Fibroblast of mammary gland (primary cell): ENCODE measurements at places on chromosomes 12 and 14.

GRCh38 chr12:12654691-12655460 lies 41.1 kb downstream of the GPR19 start:
- DNase-seq, result no peak

DNA sequence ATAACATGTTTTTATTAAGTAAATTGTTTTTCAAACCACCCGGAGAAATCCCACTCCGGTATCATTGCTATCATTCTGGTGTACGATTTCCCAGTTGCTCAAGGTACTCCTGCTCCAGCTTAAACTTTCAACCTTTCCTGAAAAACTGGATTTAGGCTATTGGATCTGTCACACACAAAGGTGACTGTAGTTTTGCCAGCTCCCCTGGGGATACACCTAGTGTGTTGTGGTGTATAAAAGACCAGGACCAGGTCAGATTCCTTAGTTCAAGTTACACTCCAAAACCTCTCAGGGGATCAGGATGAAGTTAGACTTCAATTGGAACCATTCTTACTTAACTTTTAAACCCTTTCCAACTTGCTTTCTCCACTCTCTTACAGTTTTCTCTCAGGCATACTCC lies 303.9 kb downstream of the NOVA1 start:
- no peak for DNase-seq

DNA sequence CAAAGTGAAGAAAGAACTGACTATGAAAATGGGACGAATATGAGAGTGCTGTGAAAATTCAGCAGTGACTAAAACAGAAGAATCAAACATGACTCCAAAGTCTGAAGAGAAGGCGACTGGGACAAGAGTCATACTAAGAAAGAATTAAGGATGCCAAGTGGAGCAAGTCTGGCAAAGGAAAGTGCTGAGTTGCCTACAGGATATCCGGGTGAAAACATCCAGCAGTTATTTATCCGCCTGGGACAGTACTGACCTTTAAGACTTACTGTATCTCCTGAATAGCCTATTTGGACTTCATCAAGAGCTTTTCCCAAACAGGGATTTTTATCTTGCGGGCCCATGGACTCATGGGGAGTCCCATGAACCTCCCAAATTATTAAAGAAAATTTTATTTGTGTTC lies 41.1 kb downstream of the KICS2 start:
- DNase-seq, result peak; percentile 83

- DNase-seq, result no peak
Measured at GRCh38 chr14:61668282-61668681, 27.0 kb upstream of the HIF1A start.

- DNase-seq, result no peak
Measured at GRCh38 chr12:97754306-97754705, 291.7 kb downstream of the RMST start.

- DNase-seq, result peak; percentile 42
Measured at GRCh38 chr14:65425885-65426284, 13.4 kb downstream of the FUT8 start.

DNA sequence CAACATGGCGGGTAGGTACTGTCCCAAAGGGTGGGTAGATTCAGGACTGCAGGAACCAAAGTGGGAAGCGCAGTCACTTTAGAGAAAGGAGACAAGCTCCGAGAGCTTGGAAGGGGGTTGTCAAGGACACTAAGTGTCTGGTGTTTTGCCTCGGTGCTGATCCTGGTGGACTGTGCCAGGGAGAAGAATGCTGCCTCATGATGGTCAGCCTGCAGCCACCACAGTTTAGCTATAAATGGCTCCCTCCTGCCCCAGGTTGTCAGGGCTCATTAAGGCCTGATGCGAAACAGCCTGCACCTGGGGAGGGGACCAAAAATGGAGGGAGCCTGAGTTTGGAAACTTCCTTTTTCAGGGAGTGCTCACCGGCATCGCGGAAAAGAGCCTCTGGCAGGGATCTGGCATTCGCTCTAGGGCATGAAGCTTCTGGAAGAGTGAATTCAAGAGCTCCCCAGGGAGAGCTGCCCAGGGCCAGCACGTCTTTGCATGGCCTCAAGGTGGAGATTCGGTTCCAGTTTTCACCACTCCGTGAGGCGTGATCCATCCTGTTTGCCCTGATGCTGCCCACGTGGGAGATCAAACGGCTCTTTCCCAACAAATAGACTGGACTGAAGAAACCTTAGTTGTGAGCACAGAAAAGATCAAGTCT lies 164.0 kb downstream of the FOXN3 start:
- peak; percentile 24 for DNase-seq

DNA sequence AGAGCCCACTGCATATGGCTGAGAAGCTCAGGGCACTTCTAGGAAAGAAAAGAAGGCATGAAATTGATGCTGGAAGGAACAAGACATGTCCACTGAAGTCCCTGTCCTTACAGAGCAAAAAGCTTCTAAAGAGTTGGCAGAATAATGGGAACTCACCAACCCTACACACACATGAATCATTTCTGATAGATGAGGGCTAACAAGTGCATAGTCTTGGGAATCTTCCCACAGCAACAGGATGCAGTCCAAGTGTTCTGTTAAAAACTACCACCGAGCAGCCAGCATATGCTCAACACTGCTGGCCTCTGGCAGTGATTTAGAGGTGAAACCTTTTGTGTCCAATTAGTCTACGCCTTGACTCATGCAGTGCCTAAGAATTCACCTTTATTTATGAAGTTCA lies 44.8 kb downstream of the RHOJ start:
- peak; percentile 6 for DNase-seq

- peak; percentile 15 for DNase-seq
Measured at GRCh38 chr12:85448548-85449139, 168.6 kb downstream of the ALX1 start.

- no peak for DNase-seq
Measured at GRCh38 chr14:95543021-95543420, 8.2 kb downstream of the GLRX5 start.

- DNase-seq, result peak; percentile 74
Measured at GRCh38 chr14:56422703-56423213, 156.8 kb upstream of the TMEM260 start.

DNA sequence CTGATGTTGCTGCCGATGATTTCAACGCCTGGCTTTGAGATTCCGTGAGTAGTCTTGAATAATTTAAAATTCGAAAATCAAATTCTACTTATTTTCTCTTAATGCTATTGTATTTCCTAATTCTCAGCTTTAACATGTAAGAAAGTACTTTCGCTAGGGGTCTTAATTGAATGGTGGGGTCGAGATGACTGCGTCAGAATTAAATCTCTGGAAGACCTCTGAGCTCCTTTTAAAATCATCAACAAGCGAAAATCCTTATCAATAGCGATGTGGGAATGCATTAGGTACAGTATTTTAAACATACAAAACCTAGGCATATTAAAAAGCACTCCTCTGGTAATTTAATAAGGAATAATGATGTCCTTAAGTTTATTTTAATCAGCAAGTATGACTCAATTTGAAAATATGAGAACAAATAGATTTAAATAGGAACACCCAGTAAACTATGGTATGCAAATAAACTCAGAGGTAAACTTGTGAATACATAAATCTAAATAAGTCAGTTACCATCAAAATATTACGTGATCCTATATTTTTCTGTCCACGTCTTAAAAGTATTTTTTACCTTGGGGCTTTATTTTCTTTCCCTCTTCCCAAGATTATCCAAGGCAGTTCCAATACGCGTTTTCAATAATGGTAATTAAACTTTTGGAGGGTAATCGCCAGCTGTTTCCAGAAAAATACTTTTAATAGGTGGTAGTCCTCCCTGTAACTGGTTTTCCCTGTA lies 1.4 kb downstream of the FOXA1 start:
- DNase-seq, result no peak

DNA sequence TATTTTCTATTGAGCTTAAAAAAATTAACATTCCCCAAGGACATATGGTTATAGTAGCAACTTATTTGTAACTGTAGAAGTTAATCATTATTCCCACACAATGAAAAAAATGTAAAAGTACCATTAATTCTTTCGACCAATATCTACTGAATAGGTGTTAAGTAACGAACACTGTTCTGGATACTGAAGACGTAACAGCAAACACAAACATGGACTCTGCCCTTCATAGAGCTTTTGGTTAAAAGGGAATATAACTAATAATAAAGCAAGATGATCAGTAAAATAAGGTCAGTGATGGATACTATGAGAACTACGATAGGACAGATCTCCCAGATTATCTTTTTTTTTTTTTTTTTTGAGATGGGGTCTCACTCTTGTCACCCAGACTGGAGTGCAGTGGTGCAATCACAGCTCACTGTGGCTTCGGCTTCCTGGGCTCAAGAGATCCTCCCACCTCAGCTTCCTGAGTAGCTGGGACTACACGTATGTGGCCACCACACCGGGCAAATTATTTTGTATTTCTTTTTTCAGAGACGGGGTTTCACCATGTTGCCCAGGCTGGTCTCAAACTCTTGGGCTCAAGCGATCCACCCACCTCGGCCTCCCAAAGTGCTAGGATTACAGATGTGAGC lies 93.9 kb downstream of the PAWR start:
- no peak for DNase-seq

DNA sequence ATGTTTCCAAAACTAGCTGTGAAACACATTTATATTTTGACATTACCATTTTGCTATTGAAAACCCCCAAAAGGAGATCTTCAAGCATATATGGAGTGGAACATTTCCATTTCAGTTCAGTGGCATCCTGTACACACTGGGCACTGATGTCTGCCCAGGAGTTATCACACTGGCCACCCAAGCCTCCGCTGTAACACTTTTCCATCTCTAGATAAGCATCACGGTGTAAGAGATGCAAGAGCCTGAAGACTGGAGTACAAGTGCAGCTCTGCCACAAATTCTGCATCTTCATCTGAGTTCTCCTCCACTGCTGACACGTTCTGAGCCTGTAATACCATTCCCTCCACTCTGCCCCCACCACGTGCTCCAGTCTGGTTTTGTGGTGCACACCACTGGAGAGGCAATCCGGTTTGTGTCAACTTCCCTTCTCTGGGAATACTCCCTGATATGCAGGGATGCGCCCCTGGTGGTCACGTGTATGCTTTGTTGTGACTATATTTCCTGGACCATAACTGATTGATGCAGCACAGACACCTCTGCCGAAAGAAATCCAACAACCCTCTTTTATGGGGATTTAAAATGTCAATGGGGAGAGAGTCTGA lies 12.7 kb downstream of the SPTLC2 start:
- DNase-seq, result peak; percentile 39

DNA sequence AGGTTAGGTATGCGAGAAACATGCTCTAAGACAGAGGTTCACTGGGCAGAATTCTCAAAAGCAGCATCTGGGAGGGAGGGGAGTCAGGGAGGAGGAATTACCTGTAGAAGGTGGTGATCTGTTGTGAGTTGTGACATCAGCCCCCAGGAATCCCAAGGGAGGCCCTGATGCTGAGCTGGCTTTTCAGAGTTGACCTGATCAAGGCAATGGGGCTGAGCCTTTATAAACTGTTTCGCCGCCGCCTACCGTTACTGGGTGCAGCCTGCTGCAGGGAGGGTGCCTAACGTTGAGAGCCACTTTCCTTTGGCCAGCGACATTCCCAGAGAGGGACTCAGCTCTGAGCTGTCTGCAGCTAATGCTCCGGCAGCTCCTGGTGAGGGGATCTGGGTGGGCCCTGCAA lies 257.9 kb upstream of the TMEM132C start:
- no peak for DNase-seq

DNA sequence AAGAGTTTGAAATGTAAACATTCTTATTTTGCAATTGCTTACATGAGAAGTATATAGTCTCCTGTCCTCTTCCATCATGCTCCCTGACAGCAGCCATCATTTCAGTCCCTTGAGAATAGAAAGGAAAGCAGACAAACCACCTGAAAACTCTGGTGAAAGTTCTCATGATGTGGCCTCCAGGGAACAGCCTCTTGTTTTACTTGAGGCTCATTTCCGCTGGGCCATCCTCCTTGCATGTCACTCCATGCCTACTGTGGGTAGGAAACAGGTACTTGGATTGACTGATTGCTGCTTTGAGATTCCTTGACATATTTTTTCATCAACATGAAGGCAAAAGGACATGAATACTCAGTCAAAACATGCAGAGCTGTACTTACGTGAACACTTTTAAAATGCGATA lies 6.0 kb downstream of the SYT1 start:
- no peak for DNase-seq

- no peak for DNase-seq
Measured at GRCh38 chr12:65367396-65367795, 88.9 kb downstream of the MSRB3 start.

GRCh38 chr12:76356071-76356470 lies 7.9 kb upstream of the BBS10 start:
- no peak for DNase-seq

- DNase-seq, result peak; percentile 79
Measured at GRCh38 chr14:74593241-74593953, 18.6 kb downstream of the LTBP2 start.

DNA sequence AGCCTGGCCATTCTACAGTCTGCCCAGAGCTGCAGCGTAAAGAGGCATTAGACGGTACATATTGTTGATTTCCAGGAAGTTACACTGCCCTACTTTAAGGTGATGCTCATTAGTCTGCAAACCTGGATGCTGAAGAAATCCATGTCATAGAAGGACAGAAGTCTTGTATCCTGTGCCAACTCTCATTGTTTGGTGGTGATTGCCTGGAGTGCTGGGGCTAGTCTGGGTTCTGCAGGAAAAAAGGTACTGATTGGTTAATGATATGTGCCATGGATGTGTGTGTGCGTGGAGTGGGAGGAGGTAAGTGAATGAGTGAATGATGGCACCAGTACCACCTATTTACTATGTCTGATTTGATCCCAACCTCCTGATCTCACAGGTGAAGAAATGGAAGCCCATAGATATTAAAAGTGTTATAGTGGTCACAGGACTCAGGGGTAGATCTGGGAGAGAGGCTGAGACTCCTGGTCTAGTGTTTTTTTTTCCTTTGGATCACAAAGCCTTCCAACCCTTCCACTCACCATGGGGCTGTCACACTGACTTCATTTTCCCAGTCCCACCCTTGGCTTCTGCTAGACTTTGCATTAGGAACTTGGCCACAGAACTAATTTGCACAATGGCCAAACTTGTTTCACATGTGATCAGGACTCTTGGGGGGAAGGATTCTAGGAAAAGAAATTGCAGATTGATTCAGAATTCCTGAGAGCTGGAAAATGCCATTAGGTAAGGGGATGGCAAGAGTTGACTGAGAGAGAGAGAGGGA lies 96.1 kb downstream of the TMX1 start:
- DNase-seq, result no peak

- DNase-seq, result no peak
Measured at GRCh38 chr12:58812214-58812613, 108.1 kb downstream of the LRIG3 start.

DNA sequence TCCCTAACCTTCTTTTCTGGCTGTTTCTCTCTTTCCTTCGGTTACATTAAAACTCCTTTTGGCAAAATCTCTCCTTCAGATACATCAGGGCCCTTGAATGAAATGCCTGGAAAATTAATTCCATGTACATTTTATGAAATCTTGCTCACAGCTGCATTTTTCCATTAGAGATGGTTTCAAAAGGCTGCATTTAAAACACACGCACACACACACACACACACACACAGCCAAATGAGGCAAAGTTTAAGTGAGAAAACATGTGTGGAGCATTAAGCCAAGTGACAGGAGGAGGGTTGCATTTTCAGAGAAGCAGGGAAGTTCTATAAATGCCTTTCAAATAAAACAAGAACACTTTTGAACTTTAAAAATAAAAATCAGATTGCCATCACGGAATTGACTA lies 216.4 kb downstream of the LRIG3 start:
- DNase-seq, result peak; percentile 59

- peak; percentile 96 for DNase-seq
Measured at GRCh38 chr12:67811437-67812361, 163.2 kb downstream of the DYRK2 start.

GRCh38 chr12:105822131-105823105 lies 316.3 kb downstream of the NUAK1 start:
- no peak for DNase-seq

GRCh38 chr12:114669401-114670290 lies 14.3 kb downstream of the TBX3 start:
- DNase-seq, result peak; percentile 58

GRCh38 chr12:104600790-104601739 lies 144.3 kb downstream of the CHST11 start:
- DNase-seq, result no peak
